ENCODE measurements at places on chromosomes 1 and 21.

GRCh38 chr1:59845091-59845490 lies 30.3 kb downstream of the HOOK1 start:
- no peak for DNase-seq

GRCh38 chr1:92989936-92990583 lies 28.8 kb upstream of the DIPK1A start:
- no peak for DNase-seq

DNA sequence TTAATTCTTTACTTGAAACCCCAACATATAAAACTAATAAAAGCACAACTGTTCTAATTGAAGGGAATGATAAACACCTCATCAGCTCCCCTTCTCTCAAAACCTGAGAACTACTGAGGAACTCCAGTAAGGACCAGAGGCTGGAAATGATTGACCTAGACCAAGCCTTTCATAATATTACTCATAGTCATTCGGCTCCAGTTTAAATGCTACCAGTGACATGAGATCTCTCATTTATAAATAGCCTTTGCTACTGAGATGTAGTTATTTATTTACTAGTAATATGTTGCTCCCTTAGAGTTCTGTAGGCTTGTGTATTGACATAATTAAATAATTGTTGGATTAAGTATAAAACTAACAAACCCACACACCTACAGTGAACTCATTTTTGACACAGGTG lies 209.8 kb upstream of the PRMT6 start:
- no peak for DNase-seq

GRCh38 chr1:232450615-232451014 lies 179.3 kb downstream of the SIPA1L2 start:
- no peak for DNase-seq

DNA sequence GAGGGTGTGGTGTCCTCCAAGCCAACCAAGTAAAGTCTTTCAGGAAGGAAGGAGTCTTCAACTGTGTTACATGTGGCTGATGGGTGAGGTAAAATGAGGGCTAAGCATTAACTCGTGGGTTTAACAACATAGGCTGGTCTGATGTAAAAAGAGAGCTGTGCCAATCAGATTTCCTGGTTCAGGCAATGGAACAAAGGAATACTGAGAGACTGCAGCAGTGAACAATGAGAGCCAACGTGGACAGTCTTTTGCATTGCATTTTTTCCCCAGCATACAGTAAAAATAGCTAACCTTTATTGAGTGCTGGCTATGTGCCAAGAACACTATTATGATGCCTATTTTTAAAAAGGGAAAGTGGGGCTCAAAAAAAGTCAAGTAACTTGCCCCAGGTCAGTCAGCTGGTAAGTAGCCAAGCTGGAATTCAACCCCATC lies 31.1 kb downstream of the DLGAP3 start:
- DNase-seq, result no peak

- peak; percentile 72 for DNase-seq
Observed at GRCh38 chr21:42248783-42249597, 30.1 kb downstream of the ABCG1 start.

GRCh38 chr1:220217383-220217988 lies 54.8 kb downstream of the RAB3GAP2 start:
- DNase-seq, result no peak

DNA sequence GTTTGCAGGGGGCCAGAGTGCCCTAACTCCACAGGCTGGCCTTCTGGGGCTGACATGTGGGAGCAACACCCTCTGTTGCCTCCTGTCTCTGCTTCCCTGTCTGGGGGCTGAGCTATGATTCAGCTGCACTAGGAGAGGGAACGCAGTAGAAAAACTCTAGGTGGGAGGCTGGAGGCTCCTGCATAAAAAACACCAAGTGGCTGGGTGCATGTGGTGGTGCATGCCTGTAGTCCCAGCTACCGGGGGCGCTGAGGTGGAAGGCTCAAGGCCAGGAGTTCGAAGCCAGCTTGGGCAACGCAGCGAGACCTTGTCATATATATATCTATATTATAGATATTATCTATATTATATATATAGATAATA lies 5.6 kb downstream of the KIF17 start:
- no peak for DNase-seq

DNA sequence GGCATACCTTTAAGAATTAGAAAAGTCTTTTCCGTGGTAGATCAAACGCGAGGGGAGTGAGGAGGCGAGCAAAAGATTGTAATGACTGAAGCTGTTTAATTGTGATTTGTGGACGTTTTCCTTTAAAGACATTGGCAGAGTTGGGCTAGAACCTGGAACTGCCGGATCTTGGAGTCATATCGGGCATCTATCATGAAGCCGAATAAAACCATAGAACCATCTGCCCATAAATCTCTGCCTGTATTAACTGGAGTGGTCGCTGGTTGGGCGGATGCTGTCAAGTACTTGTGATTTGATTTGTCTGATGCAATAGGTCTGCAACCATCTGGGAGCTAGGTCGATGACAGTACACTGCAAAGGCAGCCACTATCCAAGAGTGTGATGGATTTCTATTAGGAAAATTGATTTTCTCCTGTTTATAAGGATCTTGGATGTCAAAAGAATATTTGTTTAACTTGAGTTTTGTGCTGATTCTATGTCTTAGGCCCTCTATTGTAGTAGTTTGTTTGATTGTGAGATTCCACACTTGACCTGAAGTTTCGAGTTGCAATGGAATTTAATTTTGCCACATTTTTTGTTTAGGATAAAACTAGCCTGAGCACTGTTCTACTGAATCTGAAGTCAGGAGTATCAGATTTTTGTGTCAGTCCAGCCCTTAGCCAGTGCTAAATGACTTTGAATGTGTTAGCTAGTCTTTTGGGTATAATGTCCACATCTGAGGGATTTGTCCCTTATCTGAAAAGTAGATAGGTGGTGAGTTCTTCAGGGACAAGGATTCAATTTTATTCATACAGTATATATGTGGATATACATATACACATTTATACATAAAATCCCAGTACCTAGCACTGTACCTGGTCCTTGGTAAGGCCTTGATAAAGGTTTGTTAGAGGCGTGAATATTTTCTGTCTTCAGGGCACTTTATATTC lies 1.2 kb downstream of the SARS1 start:
- peak; percentile 53 for DNase-seq

DNA sequence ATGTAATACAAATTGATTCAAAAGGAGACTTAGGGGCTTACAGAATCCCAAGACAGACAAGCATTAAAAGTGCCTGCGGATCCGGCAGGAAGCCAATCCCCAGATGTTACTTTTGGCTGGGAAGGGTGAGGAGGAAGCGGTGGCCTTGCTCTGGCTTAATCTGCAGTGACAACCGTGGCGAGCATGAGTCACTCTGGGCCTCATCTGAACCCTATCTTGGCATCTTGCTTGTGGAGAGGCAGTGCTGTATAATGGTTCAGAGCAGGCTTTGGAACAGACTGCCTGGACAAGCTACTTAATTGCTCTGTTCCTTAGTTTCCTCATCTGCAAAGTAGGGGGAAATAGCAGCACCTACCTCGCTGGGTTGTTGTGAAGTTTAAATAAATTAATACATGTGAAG lies 74.1 kb downstream of the XCL2 start:
- no peak for DNase-seq

DNA sequence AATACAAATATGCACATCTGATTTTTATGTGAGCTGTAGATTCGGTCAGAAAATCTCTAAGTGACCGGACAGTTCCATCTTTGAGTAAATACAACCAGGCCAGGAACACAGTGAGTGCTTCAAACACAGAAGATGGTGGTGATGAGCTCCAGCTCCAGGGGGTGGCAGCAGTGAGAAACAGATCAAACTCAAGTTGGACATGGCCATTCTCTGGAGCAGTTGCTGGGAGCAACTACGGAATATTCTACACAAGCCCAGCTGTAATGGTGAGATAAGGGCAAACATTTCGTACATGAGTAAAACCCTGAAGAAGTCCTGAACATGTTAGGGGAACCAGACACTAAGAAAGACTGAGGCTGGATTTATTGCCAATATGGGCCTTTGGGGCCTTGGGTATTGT lies 100.7 kb downstream of the BARHL2 start:
- peak; percentile 32 for DNase-seq

GRCh38 chr1:17711941-17712340 lies 43.2 kb upstream of the ACTL8 start:
- DNase-seq, result peak; percentile 8

DNA sequence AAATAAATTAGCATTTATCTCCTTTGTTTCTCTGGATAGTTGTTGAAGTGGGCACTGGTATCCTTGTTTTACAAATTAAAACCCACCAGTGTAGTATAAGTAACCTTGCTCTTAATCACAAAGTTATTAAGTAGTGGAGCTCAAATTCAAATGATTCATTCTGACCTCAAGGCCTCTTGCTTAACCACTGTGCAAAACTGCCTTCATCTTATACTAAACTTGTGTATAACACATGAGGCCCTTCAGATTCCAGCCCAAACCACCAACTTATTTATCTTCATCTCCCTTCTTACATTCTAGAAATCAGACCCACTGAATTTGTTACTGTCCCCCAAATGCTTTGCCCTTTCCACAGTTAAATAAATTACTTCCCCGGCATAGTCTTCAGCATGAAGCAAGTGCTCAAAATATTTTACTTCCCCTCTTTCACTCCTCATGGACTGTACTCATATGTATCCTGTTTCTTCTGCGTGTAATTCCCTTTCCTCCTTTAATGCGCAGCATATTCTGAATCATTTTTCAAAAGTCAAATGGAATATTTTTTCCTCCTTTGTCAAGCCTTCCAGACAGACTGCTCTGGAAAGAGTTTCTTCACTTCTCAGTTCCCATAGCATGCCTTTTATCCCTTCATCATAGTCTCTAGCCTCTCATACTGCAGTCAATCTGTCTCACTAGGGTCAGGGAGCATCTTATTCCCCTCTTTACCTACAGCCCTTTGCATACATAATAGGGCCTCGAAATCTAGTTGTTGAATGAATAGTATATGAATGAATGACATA lies 19.0 kb upstream of the DNASE2B start:
- no peak for DNase-seq

GRCh38 chr1:15412175-15412800 lies 2.6 kb downstream of the EFHD2 start:
- peak; percentile 38 for DNase-seq

DNA sequence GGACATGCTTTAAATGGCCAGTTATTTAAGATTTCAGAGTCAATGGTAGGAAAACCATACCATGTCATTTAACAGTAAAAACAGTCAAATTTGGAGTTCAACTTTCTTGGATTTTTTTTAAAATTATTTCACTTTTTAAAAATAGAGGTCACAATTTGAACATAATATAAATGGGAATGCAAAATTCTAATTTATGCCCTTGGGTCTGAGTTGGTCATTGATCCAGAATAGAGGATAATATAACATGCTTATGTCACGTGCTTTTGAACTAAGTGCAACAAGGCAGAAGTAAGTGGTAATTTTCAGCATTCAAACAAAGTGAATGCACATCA lies 113.1 kb upstream of the SLC35F3 start:
- no peak for DNase-seq

DNA sequence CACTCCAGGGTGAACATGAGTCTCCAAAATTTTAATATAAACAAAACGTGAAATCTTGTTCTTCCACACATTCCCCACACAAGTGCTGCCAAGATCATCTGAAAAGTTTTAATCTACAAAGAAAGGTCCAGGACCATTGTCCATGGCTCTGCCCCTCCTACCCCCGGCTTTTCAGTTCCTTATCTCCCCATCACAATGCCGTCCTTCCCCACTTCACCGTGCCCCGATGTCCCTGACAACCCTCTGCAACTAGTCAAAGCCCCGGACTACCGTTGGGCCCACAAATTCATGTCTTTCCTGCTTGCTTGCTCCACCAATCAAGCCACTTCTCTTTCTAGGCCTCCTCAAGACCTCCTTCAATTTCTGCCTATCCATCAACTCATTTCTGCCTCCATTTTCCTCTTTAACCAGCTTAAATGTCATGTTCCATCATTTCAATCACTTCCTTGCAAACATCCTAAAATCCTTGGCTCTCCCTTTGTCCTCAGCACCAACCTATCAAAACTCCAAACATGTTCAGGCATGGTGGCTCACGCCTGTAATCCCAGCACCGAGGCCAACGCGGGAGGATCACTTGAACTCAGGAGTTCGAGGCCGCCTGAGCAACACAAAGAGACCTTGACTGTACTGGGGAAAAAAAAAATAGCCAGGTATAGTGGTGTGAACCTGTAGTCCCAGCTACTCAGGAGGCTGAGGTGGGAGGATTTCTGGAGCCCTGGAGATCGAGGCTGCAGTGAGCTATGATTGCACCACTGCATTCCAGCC lies 14.0 kb upstream of the BMP8B start:
- no peak for DNase-seq

DNA sequence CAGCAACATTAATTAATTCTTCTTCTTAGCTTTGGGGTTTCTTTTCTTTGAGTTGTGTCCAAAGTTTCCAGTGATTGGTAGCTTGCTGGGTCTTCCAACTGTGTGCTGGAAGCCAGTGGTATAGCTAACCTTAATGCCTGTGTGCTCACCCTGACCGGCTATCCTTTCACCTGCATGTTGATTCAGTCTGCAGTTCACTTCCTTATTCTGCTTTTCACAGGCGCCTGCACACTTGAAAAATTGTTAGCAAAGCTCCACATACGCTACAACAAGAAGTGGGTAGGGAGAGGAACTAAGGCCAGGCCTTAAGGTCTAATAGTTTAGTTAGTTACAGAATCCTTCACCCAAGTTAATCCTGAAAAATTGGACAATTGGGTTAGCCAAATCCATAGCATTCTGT lies 35.7 kb downstream of the NCF2 start:
- no peak for DNase-seq

GRCh38 chr21:38918607-38919346 lies 113.0 kb downstream of the ETS2 start:
- peak; percentile 25 for DNase-seq

DNA sequence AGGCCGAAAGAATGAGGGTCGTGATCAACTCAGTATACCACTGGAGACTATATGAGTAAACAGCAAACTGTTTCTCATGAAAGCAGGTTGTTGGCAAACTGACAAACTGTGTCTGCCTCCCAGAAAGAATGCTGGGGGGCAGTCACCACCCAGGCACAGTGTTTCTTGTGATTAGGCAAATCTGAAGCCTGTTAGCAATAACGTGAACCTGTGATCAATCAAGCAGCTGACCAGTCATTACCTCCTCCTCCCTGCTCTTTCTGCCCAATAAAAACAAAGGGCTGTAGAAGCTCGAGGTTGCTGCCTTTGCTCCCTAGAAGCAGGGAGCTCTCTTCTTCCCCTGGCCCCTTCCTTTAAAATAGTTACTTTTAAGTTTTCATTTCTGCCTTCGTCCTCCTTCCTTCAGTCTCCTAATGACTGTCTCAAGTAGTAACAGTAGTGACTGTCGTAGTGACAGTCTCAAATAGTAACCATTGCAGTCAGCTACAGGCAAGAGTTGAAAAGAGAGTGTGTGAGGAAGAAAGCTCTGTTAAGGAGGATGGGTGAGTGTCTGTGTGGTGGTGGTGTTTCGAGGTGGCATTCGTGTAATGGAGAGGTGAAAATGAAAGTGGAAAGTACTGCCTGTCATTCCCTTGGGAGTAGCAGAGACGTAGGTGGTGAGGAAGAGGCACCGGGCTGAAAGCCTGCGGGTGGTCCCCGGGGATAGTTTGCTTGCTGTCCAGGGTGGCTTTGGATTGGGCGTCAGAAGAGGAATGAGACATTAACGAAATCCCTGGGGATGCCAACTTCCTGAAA lies 14.5 kb downstream of the HHAT start:
- no peak for DNase-seq

- no peak for DNase-seq
Observed at GRCh38 chr1:162703708-162704107, 71.4 kb downstream of the DDR2 start.
